ENCODE measurements at places on chromosomes 4 and X.

DNA sequence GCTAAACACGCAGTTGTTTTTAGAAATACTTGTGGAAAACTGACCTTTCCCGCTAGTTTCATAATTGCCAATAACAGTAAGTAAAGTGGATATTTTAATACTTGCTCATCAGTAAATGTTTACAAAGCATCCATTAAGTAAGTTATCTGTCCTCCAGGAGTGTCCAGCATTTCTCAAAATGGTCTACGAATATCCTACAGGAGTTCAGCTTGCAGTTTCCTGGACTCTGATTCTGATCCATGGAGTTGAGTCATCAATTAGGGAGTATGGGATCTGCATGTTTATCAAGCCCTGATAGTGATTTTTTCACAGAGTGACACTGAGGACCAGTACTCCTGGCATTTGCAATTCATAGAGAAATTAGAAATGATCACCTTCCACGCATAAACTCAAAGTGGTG, 325.2 kb upstream of the AADAT start:
- no peak for DNase-seq

GRCh38 chr4:6538575-6538974, 36.4 kb upstream of the MAN2B2 start:
- DNase-seq, result no peak

GRCh38 chr4:161393602-161394001, 770.2 kb downstream of the FSTL5 start:
- no peak for DNase-seq

DNA sequence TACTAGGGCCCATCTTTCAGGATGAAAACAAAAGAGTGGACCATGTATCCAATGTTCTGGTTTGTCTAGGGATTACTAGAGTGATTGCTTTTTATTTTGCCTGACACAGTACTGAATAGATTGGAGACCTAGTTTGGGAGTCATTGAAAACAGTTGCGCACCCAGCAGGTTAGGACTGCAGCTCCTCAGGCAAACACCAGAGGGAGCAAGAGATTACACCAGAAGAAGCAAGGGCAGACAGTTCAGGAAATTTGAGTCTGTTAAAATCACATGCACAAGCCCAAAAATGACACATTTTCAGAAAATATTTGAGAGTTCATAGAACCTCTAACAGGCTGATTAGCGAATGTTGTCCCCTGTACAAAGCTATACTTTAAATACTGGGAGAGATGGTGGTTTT, 55.6 kb downstream of the CYLC1 start:
- peak; percentile 0 for DNase-seq

- no peak for DNase-seq
These were observed 11.0 kb upstream of the PDLIM3 start for GRCh38 chr4:185546335-185546734.

DNA sequence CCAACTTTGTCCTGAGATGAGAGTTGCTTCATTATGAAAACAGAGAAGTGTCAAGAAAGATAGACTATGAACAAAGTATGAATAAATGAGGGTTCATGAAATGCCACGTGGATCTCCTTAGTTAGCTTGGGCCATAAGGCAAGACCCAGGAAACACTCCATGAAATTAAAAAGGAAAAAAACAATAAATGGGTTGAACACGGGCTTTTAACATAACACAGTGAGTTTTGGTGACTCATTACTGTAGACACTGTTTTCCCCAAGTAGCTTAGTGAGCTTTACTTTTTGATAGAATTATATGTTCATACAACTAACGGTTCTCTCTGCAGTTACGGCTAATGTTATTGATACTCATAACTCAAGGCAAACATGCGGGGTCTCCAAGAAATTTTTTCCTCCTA, 265.0 kb downstream of the DHX15 start:
- no peak for DNase-seq

GRCh38 chrX:109463784-109464183, 18.1 kb downstream of the GUCY2F start:
- no peak for DNase-seq

- DNase-seq, result no peak
These were observed 14.0 kb downstream of the PF4 start for GRCh38 chr4:73967866-73968265.

- peak; percentile 10 for DNase-seq
These were observed 962.6 kb downstream of the PCDH7 start for GRCh38 chr4:31682796-31683195.

- no peak for DNase-seq
These were observed 1.2 kb downstream of the SPCS3 start for GRCh38 chr4:176320976-176321361.

GRCh38 chr4:71187404-71188155, 151.2 kb upstream of the SLC4A4 start:
- DNase-seq, result no peak

DNA sequence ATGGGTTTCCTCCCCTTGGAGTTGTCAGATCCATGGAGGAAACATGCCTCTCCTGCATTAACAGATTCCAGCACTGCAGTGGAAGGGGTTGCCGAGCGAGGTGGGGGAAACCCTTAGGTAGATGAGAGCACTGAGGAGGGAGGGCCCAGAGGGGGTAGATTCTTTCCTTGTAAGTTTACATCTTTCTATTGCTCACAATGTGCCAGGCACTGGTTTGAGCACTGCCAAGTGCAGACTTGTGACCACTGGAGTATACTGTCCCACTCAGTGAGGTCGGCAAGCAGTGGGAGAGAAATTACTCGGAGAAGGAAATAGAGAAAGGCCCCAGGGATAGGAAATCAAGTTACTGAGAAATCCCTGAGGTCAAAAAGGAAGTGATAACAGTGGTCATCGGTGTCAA, 27.8 kb upstream of the TMEM154 start:
- no peak for DNase-seq

DNA sequence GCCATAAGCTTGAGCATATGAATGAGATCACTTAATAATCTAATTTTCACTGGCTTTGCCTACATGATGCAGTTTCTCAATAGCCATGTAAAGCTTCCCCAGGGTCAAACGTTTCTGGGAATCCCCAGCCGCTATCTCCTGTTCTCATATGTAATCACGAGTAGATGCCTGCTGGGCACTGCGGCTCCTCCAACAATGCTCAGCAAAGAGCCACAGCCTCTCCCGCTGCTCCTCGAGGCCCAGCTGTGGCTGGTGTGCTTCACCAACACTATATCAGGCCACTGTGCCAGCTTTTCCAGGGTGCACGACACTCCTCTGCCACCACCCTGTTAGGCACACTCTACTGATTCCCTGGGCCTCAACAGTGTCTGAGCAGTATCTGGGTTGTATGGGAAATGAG, 78.3 kb upstream of the RASGEF1B start:
- DNase-seq, result no peak

- peak; percentile 62 for DNase-seq
These were observed 4.1 kb downstream of the HDAC8 start for GRCh38 chrX:72568406-72569092.

GRCh38 chr4:31557437-31557836, 837.3 kb downstream of the PCDH7 start:
- peak; percentile 13 for DNase-seq

DNA sequence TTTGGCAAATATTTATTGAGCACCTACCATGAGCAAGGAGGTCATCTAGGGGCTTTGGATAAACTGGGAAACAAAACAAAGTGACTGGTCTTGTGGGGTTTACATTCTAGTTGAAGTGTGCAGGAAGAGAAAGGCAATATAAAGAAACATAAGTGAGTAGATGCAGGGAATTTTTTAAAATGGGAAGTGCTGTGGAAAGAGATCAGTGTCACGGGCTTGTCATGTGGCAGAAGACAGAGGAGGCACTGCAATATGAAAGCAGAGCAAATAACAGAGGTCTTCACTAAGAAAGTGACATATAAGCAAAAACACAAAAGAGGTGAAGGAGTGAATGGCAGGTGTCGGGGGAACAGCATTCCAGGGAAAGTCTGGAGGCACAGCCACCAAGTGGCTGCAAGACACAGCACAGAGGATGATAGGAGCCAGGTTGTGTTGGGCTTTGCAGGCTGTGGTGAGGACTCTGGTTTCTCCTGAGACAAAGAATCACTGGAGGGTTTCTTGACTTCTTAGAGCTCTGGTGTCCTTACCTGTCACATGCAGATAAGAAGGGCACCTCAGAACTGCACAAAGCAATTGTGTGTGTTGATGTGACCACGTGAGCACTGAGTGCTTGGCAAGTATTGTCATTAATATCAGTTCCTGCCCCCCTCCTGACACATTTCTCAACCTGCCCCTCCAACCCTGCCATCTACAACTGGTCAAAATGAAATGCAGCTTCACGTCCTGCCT, 143.5 kb downstream of the TSPAN5 start:
- DNase-seq, result no peak
